Activated naive CD4-positive, alpha-beta T cell (primary cell): ENCODE measurements at places on chromosomes 3 and 15.

GRCh38 chr3:46395766-46396530 lies 10.9 kb downstream of the CCR5AS start:
- DNase-seq: no peak

GRCh38 chr3:178454726-178455125 lies 81.5 kb upstream of the KCNMB2 start:
- DNase-seq: no peak

DNA sequence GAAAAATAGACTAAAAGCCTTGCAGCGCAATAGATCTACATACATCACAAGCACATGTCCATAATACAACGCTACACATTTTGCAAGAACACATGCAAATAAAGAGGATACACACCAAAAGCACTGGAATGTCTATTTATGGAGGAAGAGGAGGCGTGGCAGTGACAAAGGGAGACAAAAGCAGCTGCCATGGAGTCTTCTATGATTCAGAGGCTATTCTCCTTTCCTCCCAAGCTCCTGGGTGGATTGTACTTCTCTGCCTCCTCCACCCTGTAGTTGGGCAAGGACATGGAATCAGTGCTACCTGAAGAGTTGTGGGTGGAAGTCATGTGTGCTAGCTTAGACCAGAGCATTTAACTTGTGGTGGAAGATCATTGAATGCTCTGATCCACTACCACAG lies 57.9 kb upstream of the ABHD2 start:
- no peak for DNase-seq

DNA sequence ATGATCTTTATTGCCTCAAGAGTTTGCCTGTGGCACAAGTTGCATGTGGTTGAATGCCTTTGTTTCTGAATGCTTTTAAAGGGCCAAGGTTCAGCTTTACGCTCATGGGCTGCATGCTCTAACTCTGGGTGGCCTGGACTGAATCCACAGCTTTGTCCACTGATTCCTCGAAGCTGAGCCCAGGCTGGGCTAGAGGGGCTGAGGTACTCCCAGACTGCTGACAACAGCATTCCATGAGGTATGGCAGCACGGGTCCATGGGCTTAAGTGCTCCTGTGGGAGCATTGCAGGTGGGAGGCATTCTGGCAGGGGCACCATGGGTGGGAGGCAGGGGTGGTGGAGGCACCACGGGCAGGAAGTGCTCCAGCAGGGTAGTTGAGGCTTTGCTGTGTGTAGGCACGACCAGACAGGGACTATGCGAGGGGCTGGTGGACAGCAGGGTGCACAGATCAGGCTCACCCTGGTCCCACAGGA lies 61.6 kb downstream of the GLCE start:
- no peak for DNase-seq

DNA sequence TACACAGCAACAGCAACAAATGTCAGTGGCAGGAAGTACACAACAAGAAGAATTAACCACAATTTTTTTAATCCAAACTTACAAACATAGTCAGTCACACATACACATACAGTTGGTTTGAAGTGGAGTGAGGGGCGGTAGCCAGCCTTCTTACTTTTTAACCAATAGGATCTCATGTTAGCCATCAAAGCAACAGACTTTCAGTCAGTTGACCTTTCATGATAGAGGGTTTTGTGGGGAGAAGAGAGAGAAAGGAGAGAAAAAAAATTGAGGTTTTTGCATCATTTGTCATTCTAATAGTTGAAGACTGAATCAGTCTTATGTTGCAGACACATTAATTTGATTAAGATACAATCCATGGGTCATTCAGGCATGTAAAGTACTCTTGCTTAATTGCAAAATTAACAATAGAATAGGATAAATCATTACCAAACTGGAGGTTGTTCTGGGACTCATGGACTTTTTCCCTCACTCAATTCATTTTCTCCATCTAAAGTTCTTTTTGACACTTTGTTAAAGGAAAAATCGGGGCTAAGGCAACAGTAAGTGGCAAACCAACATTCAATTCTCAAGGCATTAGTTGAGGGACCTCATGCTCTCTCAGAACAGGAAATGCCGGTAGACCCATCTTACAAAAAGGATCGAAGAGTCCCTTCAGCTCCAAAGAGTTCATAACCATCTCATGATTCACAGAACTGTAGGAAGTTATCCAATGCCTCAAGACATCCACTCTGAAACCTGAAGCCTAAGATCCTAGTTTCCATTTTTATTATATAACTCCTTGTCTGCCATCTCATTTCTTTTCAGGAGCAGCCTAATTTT lies 159.5 kb upstream of the LPP start:
- DNase-seq: no peak

GRCh38 chr3:58353722-58354553 lies 21.2 kb downstream of the PXK start:
- no peak for DNase-seq

DNA sequence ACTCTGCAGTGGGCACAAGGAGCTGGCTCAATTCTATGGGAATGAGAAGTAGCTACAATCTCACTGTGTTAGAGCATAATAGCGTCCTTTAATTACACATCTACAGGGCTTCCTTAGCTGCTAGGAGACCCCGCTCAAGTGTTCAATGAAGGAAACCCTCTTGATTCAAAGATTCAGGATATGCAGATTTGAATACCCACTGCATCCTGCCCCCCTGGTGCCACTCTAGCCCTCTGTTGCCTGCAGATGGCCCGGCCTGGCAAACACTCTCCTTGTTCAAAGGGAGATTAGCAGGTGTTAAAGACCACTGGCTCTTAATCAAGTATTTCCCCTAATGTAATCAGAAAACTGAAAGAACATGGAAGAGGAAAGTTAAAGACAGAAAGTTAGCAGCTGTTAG lies 356.6 kb downstream of the VGLL3 start:
- DNase-seq: no peak

GRCh38 chr3:194527726-194528125 lies 40.9 kb upstream of the ATP13A3 start:
- no peak for DNase-seq

DNA sequence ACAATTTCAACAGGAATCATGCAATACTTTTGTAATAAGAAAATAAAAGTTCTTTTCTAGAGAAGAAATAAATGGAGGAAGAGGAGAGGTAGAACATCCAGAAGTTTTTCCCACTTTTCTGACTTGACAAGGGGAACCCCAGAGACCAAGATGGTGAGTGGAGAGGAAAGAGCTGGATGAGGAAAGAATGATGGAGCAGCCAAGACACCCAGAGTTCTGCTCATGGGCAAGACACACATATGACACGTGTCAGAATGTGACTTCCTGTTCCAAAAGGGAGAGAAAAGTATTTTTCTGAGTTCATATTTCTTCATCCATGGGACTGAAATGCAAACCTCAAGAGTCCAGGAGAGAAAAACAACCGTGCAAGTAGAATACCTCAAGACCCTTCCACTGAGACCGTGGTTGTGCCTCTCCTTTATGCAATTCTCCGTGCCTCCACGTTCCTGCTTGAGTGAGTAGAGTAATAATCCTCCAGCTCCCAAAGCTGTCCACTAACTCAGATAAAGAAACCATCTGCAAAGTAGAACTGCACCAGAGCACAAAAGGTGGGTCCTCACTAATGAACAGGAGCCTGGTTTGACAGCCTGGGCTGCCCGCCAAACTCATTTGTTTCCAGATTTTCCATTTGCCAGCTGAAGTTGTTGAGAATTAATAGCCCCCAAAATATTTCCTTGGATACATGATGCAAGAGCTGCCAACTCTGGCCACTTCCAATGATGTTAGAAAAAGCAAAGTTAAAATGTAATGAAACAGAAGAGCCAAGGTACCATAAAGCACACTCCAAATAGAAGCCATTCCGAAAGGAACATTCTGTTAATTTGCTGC lies 272.6 kb upstream of the IGF1R start:
- no peak for DNase-seq
